ENCODE measurements at places on chromosomes 7 and 10.

DNA sequence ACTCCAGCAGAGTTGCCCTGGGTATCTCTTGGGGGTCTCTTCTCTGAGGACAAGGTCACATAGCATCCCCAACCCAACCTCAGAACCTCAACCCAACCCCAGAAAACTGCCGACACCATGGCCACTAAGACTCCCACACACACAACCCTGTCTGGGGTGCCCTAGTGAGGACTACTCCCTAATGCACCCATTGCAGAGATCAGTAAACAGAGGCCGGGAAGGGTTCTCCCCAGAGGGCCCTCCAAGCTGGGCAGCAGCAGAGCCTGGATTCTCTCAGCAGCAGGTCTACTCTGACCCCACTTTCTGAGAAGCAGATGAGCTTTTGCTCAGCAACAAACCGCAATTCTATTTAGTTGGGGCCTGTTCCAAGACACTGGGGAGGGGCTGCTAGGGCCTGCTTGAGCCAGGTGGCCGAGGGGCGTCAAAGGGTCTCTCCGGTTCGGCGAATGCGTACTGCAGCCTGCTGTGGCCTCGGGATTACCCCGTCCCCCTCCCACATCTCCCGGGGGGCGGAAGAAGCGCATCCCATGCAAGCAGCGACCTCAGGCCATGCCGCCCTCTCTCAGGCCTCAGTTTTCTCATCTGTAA lies 828 bp downstream of the OGDHL start:
- DNase-seq, result no peak

GRCh38 chr7:111357691-111358090 lies 204.6 kb downstream of the IMMP2L start:
- DNase-seq, result no peak

GRCh38 chr10:133159950-133160825 lies at the start of gene KNDC1:
Gene KNDC1, plus strand, starts transcription at chr10:133160219. Its CDS starts 249 bp downstream, at chr10:133160468.
- no peak for DNase-seq

DNA sequence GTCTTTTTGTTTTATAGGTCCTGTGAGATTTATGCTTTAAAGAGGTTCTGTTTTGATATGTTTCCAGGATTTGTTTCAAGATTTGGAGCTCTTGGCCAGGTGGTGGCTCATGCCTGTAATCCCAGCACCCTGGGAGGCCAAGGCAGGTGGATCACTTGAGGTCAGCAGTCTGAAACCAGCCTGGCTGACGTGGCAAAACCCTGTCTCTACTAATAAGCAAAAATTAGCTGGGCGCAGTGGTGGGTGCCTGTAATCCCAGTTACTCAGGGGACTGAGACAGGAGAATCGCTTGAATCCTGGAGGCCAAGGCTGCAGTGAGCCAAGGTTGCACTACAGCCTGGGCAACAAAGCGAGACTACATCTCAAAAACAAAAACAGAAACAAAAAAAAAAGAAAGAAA lies 8.3 kb upstream of the HYAL4 start:
- no peak for DNase-seq

DNA sequence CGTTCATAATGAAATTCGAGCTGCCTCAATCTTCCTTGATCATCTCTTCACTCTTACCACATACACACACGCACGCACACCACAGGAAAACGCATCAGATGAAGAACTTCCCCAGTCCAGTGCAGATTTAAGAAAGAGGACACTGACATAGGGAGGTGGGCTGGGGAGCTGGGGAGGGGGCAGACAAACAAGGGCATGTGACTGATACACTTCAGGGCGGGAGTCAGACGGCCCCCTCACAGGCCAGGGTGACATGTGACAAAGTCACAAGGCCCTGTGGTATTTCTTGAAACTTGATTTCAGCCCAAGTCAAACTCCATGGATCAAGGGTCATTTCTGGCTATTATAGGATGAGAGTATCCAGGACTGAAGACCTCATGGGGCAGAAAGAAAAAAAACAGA lies 82.6 kb downstream of the KCNMA1 start:
- DNase-seq, result no peak

Data from gastrocnemius medialis (tissue), 4 donors.